Smooth muscle cell of the brain vasculature (primary cell): ENCODE measurements at places on chromosomes 3 and 15.

DNA sequence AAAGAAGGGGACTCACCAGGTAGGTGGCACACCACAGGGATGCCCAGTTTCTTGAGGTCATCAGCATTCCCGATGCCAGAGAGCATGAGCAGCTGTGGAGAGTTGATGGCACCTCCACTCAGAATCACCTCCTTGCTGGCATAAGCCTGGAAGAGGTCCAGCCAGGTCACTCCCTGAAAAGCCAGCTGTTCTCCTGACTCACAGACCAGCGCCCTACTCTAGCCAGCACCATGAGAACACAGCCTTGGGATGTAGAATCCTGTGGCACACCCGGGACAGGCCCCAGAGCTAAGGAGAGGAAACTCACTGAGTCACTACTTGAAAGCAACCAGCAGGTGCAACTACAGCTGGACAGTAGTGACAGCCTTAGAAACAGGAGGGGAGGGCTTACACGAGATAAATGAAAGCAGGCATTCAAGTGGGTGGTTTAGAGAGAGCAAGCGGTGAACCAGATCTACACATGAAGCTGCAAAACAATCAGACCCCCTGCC, 24.5 kb downstream of the CHDH start:
- DNase-seq, result no peak

GRCh38 chr3:144942093-144942837, 970.6 kb downstream of the DIPK2A start:
- no peak for DNase-seq

GRCh38 chr3:69690-70089, 126.9 kb upstream of the CHL1 start:
- DNase-seq, result no peak

DNA sequence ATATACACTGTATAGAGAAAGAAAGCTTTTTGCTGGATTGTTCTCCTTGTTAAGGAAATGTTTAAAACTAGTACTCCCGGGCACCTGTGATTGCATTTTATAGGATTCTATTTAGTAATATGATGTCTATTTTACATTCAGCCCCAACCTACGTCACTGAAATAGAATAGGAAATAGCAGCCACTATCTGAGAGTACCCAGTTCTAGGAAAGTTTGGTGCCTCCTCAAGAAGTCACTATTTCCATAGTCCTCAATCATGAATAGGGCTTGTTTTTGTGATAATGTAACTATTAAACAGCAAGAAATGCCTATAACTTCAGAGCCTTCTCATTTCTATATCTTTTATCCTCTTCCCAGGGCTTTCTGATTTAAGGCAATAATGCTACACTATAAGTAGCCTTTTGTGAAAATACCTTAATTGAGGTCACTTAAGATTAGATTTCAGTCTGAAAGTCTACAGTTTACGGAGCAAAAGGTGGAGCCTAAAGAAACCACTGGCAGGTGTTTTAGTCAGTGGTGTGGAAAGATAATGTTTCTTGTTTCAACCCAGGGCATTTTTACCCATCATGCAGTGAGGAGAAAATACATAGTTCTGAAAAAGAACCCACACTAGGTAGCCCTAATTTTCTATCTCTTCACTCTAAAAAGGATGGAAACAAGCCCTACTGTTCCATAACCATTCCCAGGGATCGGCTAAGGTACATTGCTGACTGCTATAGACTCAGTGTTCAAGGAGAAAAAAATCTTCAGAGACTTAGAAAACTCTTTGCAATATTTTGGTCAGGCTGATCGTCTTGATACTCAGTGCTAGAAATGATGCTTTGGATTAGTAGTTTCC, 38.7 kb downstream of the TIGIT start:
- no peak for DNase-seq

GRCh38 chr3:167481164-167481563, 7.3 kb upstream of the SERPINI2 start:
- DNase-seq, result no peak

GRCh38 chr15:95327183-95327525, 1003.3 kb upstream of the NR2F2 start:
- DNase-seq, result no peak

DNA sequence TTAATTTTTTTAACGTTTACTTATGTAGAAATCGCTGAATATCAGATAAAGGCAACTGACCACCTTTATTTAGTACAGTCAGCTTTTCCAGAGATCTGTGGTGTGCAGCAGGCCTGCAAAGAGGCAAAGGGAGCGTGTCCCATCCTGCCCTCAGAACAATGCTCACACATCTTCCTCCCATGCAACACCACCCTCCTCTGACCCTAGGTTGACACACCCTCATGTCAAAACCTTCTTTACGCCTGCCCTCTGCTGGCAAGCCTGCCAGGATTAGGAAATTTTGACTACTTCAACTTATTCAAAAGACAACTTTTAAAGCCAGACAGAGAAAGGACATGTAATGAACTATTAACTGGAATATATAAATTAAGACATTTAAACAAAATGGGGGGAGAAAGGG, 513.7 kb downstream of the FOXP1 start:
- no peak for DNase-seq

DNA sequence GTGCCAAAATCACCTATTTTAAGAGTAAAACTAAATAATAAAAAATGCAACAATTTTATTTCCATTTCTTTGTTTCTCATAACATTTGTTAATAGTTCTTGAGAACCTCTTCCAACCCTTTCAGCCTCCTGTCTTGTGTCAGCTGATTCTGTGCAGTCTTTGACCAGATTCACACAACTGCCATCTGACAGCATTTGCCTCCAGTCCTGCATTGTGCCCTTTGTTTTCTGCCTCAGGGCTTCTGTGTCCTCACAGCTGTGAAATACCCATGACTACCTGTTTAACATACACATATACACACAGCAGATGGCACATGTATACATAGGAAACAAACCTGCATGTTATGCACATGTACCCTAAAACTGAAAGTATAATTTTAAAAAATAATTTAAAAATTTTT, 13.2 kb upstream of the CNTN6 start:
- DNase-seq, result no peak

DNA sequence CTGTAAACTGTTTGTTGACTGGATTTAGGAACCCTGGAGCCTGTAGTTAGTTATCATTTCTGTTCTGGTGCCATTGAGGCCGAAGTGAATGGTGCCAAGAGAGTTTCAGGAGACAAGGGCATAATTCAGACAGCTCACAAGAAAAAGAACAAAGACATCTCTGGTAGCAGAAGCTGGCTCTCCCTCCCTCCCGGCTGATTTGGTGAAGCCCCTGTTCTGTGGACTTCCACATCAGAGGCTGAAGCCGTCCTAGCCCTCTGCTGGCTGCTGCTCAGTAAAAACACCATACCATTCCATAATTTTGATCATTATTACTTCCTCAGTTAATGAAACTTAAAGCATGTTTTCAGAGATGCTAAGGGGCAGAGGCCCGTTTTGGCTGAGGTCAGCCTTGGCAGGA, 381.2 kb upstream of the WNT5A start:
- no peak for DNase-seq

- DNase-seq, result no peak
Measured at GRCh38 chr15:93881310-93881709, 350.1 kb upstream of the MCTP2 start.

DNA sequence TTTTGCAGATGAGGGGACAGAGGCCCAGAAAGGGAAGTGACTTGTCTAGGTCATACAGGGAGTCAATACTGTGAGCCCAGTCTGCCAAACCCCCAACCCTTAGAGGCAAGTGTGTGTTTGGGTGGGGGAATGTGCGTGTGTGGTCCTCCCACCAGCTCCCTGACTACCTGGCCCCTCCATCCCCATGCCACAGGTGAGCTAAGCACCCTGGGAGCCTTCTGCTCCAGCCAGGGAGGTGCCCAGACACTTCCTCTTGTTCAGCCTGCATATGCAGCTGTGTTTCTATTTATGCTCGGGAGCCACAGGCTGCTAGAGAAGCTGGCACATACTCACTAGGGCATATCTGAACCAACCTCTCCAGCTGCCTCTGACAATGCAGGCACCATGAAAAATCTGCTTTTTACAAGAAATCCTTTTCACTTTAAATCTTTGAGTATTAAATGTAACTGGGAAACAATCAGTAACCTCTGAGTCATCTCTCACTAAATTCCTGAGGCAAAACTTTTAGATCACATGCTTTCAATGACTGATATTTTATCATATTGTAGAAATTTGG, 20.7 kb downstream of the TBC1D2B start:
- DNase-seq, result no peak
